ENCODE measurements at places on chromosomes 12 and 14.

GRCh38 chr14:24062216-24062980, 9.0 kb upstream of the CPNE6 start:
- DNase-seq = no peak
- no peaks in the 10 kb centered on the region for H3K4me1 ChIP-seq
- H3K27me3 ChIP-seq = no peaks in the 10 kb centered on the region
- no peak overlapping the region for H3K27ac ChIP-seq
- H3K4me3 ChIP-seq = no peak overlapping the region
- H3K36me3 ChIP-seq = no peaks in the 10 kb centered on the region

DNA sequence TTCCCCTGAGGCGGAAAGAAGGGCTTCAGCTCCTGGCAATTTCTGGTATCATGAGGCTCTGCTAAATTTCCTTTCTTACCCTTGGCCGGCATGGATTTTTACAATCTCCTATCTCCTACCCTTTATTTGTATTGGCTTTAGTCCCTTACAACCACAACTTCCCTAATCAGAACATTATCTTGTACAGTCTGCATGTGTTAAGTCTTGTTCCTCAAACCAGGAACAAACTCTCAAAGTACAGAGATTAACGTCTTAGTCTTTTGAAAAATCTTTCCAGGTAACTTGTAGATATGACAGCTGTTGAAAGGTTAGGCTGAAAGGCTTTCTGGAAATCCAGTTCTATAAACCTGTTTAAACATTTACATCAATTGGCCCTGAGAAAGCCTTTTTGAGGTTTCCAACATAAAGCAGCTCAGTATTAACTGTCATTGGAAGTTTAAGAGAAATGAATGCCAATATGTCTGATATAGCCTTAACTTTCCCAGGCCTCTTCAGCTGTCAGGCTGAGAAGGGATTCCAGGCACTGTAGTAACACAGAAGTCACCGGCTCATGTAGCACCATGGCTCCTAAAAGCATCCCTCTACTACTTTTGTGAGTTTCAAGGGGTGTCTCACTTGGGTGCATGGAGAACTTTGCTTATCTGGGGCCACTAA, 360.5 kb downstream of the FUT8 start:
- H3K27me3 ChIP-seq = no peaks in the 10 kb centered on the region
- H3K4me3 ChIP-seq = no peak overlapping the region
- H3K36me3 ChIP-seq = no peaks in the 10 kb centered on the region
- H3K27ac ChIP-seq = no peak overlapping the region

DNA sequence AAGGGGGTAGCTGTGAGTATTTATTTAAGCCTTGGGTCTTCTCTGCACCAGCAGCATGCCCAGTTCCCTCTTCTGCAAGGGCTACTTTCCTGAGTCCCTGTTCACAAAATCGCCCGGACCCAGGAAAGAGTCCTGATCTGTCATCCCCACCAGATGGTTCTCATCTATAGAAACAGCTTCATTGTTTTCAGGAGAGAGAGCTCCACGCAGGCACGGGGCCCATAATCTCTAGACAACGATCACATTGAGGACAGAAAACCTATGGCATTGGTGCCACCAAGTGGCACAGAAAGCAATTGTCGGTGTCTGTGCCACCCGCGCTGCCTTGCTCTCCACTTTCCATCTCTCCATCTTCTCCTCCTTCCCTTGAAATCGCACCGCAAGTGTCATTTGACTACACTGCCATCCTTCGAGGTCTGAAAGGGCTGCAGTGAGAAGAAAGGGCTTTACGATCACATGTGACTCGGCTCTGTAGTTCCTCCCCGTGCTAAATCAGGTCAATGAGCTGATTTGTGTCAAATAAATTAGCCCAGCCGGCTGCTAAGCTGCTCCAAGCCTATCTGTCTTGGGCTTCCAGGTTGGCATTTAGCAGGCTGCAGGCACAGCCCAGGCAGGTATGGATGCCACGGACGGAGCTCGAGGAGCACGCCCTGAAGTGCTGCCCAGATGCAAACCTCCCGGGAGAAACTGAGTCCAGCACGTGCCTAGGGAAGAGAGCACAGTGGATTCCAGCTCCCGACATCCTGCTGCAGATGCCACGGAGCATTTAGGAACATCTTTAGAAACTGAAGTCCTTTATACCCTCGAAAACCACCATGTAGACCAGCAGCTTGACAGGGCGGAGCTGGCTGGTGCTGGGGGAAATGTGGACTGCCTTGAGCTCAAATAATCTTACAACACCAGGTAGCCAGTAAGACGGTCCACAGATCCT, 28.8 kb downstream of the SPRING1 start:
- H3K27me3 ChIP-seq = peaks cover 5% of the 10 kb centered on the region
- DNase-seq = peak; percentile 49
- no peaks in the 10 kb centered on the region for H3K36me3 ChIP-seq

- H3K4me1 ChIP-seq = peaks cover 26% of the 10 kb centered on the region
- H3K27ac ChIP-seq = no peak overlapping the region
- H3K36me3 ChIP-seq = no peaks in the 10 kb centered on the region
- no peak overlapping the region for H3K4me3 ChIP-seq
- H3K27me3 ChIP-seq = no peaks in the 10 kb centered on the region
These were observed 5.2 kb upstream of the HSP90B1 start for GRCh38 chr12:103924761-103925641.

All from CD4-positive, alpha-beta memory T cell (primary cell).